Activated CD4-positive, alpha-beta T cell treated with anti-CD3 and anti-CD28 coated beads for 24 hours (primary cell): ENCODE measurements at places on chromosomes 5 and 9.

- no peak for DNase-seq
Observed at GRCh38 chr5:72691751-72692150, 124.7 kb upstream of the TNPO1 start.

GRCh38 chr9:129811967-129812363 lies 9.0 kb downstream of the TOR1B start:
- no peak for DNase-seq

GRCh38 chr5:168106008-168106761 lies 185.3 kb upstream of the WWC1 start:
- no peak for DNase-seq

DNA sequence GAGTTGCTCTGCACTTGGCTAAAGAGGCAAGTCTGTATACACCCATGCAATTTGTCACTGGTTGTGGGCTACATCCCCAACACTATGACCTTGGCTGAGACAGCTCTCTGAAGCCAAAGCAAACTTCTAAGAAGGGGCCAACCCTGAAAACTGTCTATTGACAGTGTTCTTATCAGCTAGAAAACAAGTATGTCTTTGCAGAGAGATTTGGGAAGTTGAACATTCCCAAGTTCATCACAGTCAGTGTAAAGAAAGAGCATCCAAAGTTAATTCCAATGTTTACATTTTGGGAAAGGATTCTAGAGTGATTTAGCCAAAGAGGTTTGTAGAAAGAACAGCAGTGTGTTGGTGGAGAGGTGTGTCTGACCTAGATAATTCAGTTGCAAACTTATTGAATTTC lies 711.1 kb upstream of the CHD1 start:
- DNase-seq = no peak

- no peak for DNase-seq
Observed at GRCh38 chr5:62083661-62084060, 222.3 kb upstream of the KIF2A start.

DNA sequence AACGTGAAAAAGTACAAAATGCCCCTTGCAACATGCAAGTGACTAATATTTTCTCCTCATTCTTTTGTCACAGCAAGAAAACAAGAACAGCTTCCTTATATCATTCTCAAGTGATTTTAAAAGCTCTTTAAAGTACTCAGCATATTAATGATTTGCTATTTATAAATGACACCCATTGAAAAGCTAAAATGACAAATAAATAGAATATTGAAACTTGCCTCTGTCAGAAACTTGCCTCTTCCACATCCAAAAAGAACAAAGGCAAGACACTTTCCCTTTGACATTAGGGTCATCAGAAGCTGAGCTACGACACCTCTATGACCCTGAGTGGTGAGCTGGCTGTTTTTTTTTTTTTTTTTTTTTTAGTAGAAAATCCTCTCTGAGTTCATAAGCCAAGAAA lies 339.6 kb upstream of the ITGA1 start:
- no peak for DNase-seq

DNA sequence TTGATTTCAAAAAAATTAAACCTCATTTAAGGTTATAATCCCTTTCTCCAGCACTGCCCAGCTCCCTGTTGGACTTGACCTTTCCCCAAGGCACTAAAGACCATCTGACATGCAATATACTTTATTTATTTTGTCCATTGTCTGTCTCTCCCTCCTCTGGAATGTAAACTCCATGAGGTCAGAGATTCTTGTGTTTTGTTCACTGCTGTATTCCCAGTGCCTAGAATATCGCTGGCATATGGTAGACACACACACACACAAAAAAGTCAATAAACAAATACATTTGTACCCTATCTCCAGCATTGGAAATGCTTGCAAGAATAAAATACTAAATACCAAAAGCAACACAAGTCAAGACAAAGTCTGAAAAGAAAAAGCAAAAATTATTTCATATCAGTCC lies 17.3 kb upstream of the ARSB start:
- no peak for DNase-seq

- DNase-seq = no peak
Observed at GRCh38 chr5:89445106-89445745, 562.2 kb upstream of the MEF2C start.

DNA sequence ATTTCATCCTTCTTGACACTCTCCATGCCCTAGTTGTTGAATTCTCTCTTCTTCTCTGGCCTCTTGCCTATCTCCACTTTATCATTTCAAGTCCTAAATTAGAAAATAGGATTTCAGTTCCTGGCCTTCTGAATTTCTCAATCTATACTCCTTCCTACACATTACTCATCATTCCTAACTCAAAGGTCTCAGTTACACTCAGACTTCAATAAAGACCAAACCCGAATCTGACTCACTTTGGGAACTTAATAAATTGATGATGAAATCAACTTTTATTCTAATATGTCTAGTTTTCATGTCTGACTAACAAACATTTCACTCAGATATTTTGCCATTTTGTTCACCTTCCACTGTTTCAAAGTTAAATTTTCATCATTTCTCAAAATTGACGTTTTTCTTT lies 113.6 kb upstream of the TSLP start:
- no peak for DNase-seq

GRCh38 chr9:116435706-116436105 lies 251.4 kb upstream of the TRIM32 start:
- no peak for DNase-seq

- no peak for DNase-seq
Observed at GRCh38 chr5:66666778-66667177, 70.6 kb downstream of the MAST4 start.
